Muscle of leg (tissue), 16 donors: ENCODE measurements at places on chromosomes 11 and 22. TPM values are rescaled to one million over a fixed set of nuclear protein-coding genes. Genes with fewer than 3 reads are reported as not detected.

LTO1 gene
- 12.2 TPM for total RNA-seq

MS4A12 gene
- not detected for total RNA-seq

CEP164 gene
- 17.3 TPM for total RNA-seq

PAK1 gene
- total RNA-seq = 63.0 TPM

DNA sequence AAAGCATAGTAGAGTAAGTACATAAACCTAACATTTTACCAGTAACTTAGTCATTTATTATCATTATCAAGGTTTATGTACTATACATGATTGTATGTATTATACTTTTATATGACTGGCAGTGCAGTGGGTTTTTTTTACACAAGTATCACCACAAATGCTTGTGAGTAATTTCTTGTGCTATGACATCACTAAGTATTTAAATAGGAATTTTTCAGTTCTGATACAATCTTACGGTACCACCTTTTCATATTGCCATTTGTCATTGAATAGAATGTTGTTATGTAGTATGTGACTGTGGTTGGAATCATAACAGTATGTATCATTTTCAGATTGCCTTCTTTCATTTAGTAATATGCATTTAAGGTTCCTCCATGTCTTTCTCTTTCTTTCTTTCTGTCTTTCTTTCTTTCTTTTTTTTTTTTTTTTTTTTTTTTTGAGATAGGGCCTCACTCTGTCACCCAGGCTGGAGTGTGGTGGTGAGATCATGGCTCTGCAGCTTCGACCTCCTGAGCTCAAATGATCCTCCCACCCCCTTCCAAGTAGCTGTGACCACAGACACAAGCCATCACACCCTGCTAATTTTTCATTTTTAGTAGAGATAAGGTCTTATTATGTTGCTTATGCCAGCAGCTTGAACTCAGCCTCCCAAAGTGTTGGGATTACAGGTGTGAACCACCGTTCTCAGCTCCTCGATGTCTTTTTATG is 18.6 kb downstream of the ATM start:
- DNase-seq = no peak
- no peak overlapping the region for H3K4me3 ChIP-seq
- no peaks in the 10 kb centered on the region for H3K27me3 ChIP-seq
- peaks cover 12% of the 10 kb centered on the region for H3K36me3 ChIP-seq
- H3K4me1 ChIP-seq = no peaks in the 10 kb centered on the region

DNA sequence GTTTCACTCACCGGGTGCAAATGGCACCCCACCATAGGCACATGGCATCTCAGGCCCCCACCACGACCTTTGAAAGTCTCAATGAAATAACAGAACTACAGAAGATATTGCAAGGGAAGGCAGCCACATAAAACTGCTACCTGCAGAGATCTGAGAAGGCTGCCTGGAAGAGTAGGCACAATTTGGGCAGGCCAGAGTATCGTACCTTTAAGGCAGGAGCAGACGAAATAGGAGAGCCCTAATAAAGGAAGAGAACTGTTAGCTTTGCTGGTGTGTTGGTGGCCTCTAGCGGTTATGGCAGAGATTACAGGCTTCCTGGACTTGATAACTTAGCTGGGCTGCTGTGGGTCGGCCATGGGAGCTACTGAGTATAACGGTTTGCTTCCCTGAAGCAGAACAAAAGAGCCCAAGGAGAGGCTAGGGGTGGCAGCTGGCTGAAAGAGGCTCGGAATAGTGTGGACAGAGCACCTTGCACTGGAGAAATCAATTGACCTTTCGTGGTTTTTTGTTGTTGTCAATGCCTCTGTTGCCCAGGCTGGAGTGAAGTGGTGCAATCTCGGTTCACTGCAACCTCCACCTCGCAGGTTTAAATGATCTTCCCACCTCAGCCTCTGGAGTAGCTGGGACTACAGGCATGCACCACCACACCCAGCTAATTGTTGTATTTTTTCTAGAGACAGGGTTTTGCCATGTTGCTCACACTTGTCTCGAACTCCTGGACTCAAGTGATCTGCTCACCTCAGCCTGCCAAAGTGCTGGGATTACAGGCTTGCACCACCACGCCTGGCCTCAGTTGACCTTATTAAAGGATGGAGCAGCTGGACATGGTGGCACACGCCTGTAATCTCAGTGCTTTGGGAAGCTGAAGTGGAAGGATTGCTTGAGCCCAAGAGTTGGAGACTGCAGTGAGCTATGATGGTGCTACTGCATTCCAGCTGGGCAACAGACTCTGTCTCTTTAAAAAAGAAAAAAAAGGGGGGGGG is 4.8 kb downstream of the SDF2L1 start:
- H3K4me3 ChIP-seq = no peak overlapping the region
- DNase-seq = peak; percentile 90
- peaks cover 4% of the 10 kb centered on the region for H3K36me3 ChIP-seq
- H3K4me1 ChIP-seq = peaks cover 27% of the 10 kb centered on the region
- no peak overlapping the region for H3K27ac ChIP-seq

DNA sequence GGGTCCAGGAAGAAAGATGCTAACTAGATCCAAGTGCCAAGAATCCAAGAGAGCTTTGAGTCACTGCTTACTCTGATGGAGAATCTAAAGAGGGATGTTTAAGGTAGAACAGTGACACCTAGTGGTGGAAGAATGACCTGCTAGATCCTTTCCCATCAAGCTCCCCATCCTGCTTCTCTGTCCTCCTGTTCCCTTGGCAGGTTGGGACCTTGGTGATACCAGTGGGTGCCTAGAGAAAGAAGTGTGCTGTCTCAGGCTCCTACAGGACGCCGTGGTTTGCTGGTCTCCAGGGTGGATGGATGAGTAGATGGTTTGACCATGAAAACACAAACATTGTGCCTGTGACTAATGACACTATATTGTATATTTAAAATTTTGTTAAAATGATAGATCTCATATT is 383.7 kb downstream of the TMEM135 start:
- no peaks in the 10 kb centered on the region for H3K36me3 ChIP-seq
- peak; percentile 89 for DNase-seq
- no peak overlapping the region for H3K4me3 ChIP-seq

GRCh38 chr11:7257724-7258123 is 6.0 kb downstream of the SYT9 start:
- no peak for DNase-seq
- H3K36me3 ChIP-seq = no peaks in the 10 kb centered on the region
- H3K27ac ChIP-seq = no peak overlapping the region
- peaks cover 16% of the 10 kb centered on the region for H3K27me3 ChIP-seq

- H3K27me3 ChIP-seq = peaks cover 10% of the 10 kb centered on the region
- H3K36me3 ChIP-seq = peaks cover under 1% of the 10 kb centered on the region
- H3K4me1 ChIP-seq = peaks cover 25% of the 10 kb centered on the region
These were observed 23.3 kb upstream of the ACR start for GRCh38 chr22:50714631-50715179.

DNA sequence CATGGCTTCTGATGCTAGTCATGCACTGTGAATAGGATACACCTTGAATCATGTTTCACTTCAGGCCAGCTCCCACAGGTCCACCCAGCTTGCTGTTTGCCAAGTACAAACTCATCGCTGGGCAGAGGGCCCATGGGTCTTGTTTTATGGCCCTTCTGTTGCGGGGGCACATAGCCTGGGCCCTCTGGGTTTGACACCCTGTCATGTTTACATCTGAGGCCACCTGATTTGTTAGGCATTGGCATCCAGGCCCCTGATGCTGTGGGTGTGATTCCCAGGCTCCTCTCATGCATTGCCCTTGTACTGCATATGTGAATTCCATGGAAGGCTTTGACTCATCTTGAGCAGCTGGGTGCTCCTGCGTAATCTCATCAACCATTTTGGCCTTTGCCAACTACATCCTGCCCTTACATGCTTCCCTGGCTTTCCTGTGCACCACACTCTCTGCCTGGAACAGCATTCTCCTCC is 32.6 kb downstream of the PPFIBP2 start:
- no peak overlapping the region for H3K27ac ChIP-seq
- peaks cover 8% of the 10 kb centered on the region for H3K4me1 ChIP-seq
- H3K36me3 ChIP-seq = no peaks in the 10 kb centered on the region
- no peak overlapping the region for H3K4me3 ChIP-seq
- H3K27me3 ChIP-seq = no peaks in the 10 kb centered on the region

DNA sequence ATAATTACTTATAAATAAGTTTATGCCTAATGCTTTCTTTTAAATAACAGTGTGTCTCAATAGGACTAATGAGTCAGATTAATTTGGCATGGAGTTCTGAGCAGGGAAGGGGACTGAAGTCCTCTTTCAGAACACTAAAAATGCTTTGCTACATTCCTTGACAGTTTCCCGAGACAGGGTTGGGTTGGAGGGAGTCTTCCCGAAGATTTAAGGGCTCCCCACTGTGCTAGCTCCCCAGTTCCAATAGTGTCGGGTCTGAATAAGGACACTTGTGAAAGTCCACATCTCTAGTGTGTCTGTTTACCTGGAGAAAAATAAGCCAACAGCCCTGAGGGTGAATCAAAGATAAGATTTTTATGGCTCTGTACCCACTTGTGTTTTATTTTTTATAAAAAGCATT is 41.8 kb upstream of the HSD17B12 start:
- no peak for DNase-seq
- H3K27ac ChIP-seq = no peak overlapping the region
- H3K27me3 ChIP-seq = peaks cover 13% of the 10 kb centered on the region
- no peaks in the 10 kb centered on the region for H3K4me1 ChIP-seq
- H3K36me3 ChIP-seq = no peaks in the 10 kb centered on the region
- H3K4me3 ChIP-seq = no peak overlapping the region

- peak overlapping the region; percentile 55 for H3K4me3 ChIP-seq
- no peaks in the 10 kb centered on the region for H3K27me3 ChIP-seq
- DNase-seq = no peak
These were observed 782 bp downstream of the SMARCB1 start for GRCh38 chr22:23787600-23787896.

- H3K4me3 ChIP-seq = no peak overlapping the region
- peaks cover 9% of the 10 kb centered on the region for H3K27me3 ChIP-seq
- no peak for DNase-seq
- no peaks in the 10 kb centered on the region for H3K36me3 ChIP-seq
These were observed 46.7 kb downstream of the MEI1 start for GRCh38 chr22:41745968-41746367.

DNA sequence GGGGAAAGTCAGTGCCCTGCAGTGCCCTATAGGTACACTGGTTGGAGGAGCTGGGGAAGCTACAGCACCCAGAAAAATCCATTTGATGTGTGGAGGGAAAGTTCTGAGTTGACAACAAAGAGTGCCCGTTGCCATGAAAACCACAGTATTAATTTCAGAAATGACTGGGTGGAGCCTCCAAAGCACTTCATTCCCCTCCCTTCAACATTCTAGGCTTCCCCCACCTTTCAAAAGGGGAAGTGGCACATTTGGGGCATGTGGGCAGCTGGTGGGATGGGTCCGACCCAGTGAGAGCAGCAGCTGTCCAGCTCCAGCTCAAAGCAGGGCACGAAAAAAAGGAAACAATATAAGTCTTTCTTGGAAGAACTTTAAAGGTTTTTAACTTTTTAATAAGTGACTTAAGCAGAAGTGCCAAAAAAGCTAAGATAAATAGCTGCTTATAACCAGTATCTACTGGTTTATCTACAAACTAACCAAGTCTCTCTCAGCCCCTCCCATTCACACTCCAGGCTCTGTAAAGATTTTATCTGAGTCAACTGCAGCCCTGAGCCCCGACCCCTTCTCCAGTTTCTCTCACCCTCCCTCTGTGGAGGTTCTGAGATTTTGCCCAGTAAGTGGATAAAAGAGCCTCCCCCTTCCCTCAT is 9.0 kb upstream of the AHNAK start:
- DNase-seq = peak; percentile 89
- H3K4me3 ChIP-seq = peak overlapping the region; percentile 9
- peak overlapping the region; percentile 95 for H3K27ac ChIP-seq
- no peaks in the 10 kb centered on the region for H3K27me3 ChIP-seq
- peaks cover 78% of the 10 kb centered on the region for H3K4me1 ChIP-seq

DNA sequence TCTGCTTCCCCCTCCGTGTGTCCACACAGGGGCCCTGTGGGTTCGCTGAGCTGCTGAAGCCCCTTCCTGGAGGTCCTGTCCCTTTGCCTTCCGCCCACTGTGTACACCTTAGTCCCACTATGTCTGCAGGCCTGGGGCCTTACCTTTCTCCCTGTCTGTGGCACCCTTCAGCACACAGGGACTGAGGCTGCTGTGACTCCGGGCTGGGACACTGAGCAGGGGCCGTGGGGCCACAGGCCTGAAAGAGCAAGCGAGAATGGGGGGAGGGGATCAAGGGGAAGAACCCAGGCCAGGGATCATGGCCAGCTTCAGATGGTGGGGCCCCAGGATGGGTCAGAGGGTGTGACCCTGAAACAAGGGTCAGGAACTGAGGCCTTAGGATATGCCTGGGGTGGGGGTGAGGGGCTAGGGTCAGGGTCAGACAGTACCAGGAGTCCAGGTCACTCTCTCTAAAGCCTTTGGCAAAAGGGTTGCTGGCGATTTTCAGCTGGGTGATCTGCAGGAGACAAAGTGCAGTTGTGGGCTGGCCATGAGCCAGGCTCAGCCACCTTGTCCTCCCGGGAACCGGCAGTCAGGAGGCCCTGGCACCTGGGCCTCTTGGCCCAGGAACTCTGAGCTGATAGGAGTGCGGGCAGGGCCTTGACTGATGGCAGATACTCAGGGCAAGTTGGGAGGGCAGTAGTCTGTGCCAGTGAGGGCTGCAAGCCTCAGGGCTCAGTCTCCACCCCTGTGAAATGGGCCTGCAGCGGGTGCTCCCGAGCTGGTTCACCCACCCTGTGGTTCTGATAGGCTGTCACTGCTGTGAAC is 2.6 kb upstream of the NUDT8 start:
- H3K36me3 ChIP-seq = no peaks in the 10 kb centered on the region
- no peak overlapping the region for H3K27ac ChIP-seq
- DNase-seq = no peak
- no peak overlapping the region for H3K4me3 ChIP-seq

DNA sequence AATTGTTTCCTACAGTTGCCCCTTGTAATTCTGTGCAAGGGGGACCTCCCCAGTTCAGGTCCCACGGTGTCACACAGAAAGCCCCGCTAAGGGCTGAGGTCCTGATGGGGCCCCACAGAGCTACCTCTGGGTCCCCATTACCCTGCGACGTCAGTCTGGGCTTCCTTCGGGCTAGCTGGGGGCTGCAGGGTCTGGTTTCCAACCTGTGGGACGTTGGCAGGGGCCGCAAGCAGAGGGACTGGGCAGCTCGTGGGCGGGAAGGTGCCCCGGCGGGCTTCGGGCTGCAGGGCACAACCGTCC is 698 bp downstream of the SLC37A4 start:
- H3K27ac ChIP-seq = peak overlapping the region; percentile 7
- peaks cover 32% of the 10 kb centered on the region for H3K36me3 ChIP-seq
- peaks cover 22% of the 10 kb centered on the region for H3K4me1 ChIP-seq

DNA sequence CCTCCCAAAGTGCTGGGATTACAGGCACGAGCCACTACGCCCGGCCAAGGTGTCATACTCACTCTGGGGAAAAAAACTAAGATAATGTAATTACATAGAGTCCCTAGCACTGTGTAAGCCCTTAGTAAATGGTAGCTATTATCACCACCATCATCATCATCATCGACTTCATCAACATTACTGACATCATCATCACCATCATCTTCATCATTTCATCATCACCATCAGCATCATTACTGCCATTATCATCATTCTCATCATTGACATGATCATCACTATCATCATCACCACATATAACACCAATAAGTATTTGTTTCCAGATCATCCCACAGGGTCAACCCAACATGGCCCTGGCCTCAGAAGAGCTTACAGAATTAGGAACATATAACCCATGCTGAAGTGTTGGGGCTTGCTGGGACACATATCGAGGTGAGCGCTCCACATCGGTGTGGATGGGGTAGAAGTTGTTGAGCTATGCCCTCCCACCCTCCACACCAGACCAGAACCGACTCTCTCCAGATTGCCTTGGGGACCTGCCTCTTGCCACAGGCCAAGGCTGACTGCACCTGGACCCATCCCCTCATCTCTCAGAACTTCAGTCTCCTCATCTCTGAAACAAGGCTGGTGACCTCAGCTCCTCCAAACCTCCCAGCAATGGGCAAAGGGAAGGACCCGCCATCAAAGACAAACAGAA is 14.7 kb upstream of the CD5 start:
- no peak for DNase-seq
- H3K4me1 ChIP-seq = no peaks in the 10 kb centered on the region
- H3K4me3 ChIP-seq = no peak overlapping the region
